ENCODE measurements at places on chromosomes 2 and 18.

DNA sequence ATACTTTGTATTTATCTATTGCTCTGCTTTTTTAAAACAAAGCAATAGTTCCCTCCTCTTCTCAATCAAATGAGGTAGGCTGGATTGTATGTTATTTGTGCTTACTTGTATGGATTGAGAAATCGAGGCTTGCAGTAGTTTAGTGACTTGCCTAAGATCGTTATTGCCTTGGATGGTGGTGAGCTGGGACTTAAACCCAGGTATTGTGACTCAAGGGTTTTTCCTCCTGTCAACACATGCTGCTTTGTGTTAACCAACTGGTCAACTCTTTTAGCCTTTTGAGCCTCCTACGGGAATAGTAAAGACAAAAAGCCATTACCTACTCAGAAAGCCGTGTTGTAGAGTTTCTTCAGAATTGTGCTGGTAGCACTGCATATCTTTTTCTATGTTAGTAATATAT is 95.2 kb upstream of the THUMPD2 start:
- DNase-seq = no peak

GRCh38 chr2:150274108-150274507 is 213.4 kb downstream of the RND3 start:
- DNase-seq = no peak

GRCh38 chr18:434410-434809 is 66.1 kb downstream of the COLEC12 start:
- DNase-seq = no peak

DNA sequence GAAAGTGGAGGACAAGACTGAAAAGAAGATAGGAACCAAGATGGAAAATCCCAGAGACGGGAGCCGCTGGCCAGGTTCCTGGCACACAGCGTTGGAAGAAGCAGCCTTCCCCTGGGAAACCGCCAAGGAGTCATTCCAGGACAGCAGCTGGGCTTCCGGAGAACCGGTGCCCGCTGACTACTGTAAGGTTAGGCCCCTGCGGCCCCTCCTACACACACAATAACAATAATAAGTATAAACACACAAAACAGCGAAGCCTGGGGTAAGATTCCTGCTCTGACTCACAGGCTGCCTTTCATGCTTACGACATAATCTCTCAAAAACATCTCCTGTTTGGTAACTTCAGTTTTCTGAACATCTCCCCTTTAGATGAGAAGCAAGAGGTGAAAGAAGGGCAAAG is 28.1 kb upstream of the MYCN start:
- DNase-seq = no peak

GRCh38 chr2:184598316-184599053 is at the start of gene ZNF804A:
TSS of gene ZNF804A (plus strand) at chr2:184598529. CDS start at chr2:184598960, 431 bp downstream.
- DNase-seq = no peak

- no peak for DNase-seq
Observed at GRCh38 chr2:56757884-56758545, 574.2 kb downstream of the CCDC85A start.

DNA sequence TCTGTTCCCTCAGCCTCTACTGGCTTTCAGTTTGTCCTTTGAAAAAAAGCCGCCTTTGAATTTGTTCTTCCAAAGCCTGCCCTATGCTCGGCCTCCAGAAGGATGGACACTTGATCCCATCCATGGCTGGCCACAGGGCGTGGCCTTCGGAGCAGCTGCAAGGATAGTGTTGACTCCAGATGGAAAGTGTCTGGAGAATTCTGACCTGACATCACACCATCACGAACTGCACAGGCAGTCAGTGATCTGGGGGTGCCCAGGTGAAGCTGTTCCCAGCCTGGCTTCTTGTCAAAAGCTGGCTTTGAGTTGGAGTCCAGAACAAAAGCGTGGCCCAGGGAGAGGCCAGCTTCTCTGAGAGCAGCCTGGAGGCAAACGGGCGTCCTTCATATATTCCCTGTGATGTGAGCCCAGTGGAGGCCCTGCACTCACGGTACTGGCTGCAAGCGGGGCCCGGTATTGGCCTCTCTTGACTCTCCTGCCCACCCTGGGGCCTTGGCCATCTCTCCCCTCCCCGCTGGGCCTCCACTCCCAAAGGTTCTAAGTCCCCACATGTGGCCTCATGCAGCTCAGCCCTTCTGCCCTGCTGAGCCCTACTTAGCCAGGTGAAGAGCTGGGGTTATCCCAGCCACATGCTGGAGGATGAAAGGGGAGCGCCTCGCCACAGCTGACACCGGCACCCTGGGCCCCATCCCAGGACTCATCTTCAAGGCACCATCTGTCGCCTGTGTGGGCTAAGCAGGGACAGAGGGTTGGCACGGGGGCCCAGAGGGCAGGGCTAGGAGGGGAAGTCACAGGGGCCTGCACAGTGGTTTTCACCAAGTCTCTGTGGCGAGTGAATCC is 20.4 kb upstream of the ATOH8 start:
- no peak for DNase-seq

GRCh38 chr2:222563106-222563718 is 92.7 kb downstream of the FARSB start:
- DNase-seq = no peak

DNA sequence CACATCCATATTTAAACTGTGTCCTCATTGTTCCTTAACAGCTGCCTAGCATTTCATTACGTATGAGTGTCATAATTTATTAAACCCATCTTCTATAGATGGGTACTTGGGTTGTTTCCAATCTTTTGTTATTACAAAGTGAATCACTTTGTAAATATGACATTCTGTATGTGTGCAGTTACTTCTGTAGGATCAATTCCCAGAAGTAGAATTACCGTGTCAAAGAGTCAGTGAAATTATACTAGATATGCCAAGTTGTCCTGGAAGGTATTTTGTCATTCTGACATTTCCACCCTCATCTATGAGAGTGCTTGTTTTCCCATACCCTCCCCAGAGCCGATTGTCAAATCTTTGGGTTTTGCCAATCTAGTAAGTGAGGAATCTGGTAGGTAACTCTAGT is 194.5 kb upstream of the APCDD1 start:
- no peak for DNase-seq

DNA sequence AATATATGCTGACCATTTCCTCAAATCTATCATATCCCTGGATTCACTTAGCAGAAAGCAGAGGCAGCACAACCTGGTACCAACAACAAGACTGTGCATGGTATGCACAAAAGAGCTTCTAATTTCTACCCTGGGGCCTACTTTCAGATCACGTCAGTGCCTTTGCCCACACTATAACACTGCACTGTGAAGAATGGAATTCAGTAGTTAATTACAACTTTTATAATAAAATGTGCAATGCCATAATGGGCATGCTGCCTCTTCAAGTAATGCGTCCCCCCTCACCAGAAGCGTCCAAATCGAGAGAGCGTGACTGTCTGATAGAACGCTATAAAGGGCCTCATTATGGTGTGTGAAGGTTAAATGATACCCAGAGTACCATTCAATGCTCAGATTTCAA is 328.1 kb upstream of the PKDCC start:
- DNase-seq = no peak

DNA sequence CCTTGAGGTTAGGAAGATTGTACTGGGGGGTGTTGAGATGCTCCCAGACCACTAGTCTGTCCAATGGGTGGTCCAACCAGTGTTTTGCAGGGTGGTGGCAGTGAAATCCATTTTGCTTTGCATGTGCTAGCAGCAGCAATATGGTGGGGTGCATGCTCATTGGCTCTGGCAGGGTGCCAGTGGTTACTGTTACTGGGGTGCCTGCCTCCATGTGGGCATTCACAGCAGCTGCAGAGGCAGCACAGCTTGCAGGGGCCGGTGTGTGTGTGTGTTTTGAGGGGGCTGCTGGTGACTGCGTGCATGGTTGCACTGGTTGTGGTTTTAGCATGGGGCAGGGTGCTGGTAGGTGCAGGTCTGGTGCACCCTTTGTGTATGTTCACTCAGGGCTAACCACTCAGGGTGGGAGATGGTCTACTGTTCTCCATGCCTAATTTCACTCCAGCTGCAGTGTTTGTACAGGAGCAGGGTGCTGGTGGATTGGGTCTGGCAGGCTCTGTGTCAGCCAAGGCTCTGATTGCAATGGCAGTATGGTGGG is 265.4 kb downstream of the NUP35 start:
- no peak for DNase-seq

DNA sequence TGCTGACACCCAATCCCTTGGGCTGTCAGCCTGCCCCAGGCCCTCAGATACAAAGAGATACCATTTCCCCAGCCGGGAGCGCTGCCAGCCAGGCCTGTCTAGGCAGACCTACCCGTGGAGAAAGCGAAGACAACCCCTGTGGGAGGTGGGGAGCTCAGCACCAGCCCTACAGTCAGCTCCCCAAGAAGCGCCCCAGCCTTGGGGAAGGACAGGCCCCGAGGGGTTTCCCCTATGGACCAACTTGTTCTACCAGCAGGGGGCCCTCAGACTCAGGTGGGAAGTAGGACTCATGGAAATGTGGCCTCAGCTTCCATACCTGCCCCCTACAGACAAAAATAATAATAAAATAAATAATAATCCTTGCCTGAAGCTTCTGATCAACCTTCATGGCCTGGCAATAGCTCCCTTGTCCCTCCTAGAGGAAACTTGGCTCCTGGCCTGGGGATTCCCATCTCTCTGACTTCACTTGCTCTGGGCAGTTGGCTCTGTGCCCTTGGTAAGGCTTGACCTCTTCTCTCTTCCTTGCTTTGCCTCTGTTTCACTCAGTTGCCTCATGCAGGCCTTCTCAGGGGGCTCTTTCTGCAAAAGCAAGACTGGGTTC is 7.0 kb downstream of the SLC35F6 start:
- no peak for DNase-seq

Data from stimulated activated CD8-positive, alpha-beta memory T cell treated with anti-CD3 and anti-CD28 coated beads, Interleukin-4, amount 100 ng/mL, for 1 hour (primary cell).